ENCODE measurements at places on chromosomes 7 and 10.
A peak's percentile ranks its signal among the peaks of the same experiment; 100 is the strongest.

DNA sequence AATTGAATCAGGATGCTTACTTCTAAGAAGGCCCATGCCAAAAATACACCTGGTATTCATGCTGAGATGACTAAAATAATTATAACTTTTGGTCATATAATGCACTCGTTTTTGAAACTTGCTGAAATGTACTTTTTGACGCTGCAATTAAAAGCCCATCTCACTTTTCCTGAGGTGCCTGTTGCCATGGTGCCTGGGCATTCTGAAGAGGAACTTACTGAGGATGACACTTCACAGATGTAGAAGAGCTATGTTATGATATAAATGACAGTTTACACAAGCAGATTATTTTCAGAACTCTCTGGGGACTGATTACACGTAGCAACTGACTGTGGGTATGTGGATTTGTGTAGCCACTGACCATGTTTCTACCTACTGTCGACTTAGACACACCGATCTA is 182.4 kb downstream of the TPK1 start:
- no peak for DNase-seq

DNA sequence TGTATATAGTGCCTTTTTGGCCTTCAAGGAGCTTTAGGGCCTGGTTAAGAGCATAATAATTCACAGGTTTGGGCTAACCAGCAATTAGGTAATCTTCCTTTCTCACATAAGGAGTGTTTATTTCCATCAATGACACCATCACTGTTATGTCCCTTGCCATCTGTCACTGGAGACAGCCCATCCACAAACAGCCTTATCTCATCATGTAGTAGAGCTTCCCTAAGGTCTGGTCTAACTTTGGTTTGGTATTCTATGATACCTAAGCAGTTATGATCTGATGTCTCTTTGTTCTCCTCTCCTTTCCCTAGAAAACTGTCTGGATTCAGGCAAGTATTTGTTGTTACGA is 26.4 kb downstream of the MAPK8 start:
- no peak for DNase-seq

GRCh38 chr10:67858971-67859370 is 21.0 kb upstream of the DNAJC12 start:
- no peak for DNase-seq

DNA sequence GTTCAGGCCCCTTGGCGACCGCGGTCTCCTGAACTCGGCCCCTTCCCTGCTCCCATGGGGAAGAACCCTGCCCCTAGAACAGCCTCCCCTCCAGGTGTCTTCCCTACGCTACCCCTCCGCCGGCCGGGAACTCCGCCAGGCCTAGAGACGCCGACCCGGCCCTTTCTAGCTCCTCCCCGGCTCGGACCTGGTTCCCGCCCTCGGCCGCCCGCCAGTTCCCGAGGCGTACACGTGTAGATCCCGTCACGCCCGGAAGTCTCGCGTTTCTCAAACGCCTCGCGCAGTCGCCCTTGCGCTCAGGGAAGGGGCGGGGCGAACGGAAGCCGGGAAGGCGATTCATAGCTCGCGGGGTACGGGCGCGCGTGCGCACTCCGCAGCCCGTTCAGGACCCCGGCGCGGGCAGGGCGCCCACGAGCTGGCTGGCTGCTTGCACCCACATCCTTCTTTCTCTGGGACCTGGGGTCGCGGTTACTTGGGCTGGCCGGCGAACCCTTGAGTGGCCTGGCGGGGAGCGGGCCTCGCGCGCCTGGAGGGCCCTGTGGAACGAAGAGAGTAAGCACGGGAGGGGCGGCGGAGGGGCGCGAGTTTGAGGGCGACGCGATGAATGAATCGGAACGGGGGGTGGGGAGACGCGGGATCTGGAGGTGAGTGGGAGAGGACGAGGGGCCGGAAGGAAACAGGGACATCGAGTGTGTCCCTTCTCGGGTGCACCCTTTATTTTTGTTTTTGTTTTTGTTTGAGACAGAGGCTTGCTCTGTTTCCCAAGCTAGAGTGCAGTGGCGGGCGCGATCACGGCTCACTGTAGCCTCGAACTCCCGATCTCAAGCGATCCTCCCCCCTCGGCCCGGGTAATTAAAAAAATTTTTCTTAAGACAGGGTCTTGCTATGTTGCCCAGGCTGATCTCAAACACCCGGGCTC is at the start of gene POP7:
Gene POP7 (plus strand): TSS at position 369 of the 919 bp plus-strand sequence. CDS start 710 bp downstream, outside the sequence.
- DNase-seq: peak; percentile 97

GRCh38 chr7:135512135-135512887 is 2.4 kb upstream of the CNOT4 start:
- DNase-seq: no peak

GRCh38 chr10:61592581-61592980 is 70.1 kb upstream of the CABCOCO1 start:
- peak; percentile 1 for DNase-seq

GRCh38 chr10:4437791-4438190 is 388.2 kb upstream of the AKR1E2 start:
- DNase-seq: no peak

GRCh38 chr7:29142021-29142727 is 4.2 kb downstream of the CPVL start:
- no peak for DNase-seq

- DNase-seq: no peak
Observed at GRCh38 chr10:129470103-129470851, 3.2 kb downstream of the MGMT start.

DNA sequence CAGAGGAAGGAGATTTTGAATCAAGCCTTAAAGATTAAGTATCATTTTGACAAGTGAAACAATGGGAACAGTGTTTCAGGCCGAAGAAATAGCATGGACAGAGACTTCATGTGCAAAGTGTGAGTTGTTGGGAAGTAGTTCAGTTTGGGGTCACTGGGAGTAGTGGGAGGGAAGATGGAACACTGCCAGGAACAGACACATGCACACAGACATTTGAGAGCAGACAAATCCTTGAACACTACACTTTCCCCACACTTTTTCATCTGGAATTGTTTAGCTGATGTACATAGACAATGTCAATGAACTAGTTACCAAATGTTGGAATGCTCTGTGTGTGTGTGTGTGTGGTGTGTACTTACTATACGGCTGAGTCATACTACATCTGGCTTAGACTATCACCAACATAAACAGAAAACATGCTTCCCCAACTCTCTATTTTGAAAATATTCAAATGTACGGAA is 52.4 kb upstream of the LRRC17 start:
- DNase-seq: no peak

DNA sequence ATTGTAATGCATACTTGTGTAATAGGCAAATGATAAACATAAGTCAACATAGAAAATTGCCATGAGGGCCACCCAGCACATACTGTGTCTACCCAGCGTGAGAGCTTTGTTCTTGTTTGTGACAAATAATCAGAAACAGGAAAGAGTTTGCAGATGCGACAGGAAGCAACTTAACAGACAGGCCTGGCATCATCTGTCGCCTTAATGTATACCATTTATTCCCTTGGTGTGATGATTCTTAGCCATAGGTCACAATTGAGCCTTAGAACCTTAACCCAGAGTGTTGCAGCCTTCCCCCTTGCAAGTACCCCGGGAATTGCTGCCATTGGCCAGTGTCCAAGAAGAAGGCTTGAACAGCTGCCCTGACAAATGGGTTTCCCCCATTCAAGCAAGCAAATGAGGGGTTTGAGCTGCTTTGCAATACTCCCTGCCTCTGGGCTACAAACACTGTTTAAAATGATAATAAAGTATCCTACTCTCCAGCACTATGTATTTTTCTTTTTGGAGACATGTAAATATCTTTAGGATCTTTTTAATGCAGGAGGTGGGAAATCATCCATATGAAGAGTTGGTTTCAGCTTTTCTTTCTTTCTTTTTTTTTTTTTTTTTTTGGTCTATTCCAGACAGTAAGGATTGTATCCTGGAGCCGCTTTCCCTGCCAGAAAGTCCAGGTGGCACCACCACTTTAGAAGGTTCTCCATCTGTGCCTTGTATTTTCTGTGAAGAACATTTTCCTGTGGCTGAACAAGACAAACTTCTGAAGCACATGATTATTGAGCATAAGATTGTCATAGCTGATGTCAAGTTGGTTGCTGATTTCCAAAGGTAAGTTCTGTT is 80.0 kb downstream of the ZNF277 start:
- no peak for DNase-seq

- no peak for DNase-seq
Observed at GRCh38 chr7:30433082-30433481, 45.5 kb downstream of the NOD1 start.

DNA sequence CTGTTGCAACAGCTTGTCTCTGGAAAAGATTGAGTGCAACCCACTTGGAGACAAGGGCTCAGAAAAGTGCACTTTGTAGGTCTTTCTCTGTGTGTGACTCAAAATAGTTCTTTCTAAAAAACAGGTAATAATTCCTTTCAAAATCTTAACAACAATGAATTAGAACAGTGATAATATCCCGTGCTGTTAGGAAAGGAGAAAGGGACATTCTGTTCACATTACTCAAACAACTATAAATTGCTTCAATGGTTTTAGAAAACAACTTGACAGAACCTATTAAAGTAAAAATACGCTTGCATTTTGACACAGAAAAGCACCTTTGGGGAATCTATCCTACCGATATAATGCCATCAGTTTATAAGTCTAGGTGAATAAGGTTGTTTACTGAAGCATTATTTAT is 468.1 kb upstream of the DPP6 start:
- no peak for DNase-seq

- DNase-seq: no peak
Observed at GRCh38 chr10:58174831-58175230, 92.9 kb downstream of the IPMK start.
